ENCODE measurements at places on chromosomes 2 and 18.

DNA sequence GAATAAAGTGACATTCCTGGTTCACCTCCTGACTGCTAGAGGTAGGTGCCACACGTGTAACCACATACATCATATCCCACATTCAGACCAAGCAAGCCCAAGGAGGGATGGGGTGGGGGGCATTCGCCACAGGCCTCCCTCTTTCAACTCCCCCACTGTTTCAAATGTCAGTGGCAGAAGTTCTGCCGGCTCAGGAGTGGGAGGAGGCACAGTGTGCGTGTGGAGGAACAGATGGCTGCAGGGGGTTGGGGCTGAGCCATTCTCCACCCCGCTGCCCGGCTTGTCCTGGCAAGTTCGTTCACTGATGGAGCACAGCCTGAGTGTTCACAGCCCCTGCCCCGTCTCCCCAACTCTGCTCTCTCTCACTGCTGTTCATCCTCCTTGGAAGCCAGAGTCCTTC is 75.4 kb upstream of the TANC1 start:
- DNase-seq = no peak

DNA sequence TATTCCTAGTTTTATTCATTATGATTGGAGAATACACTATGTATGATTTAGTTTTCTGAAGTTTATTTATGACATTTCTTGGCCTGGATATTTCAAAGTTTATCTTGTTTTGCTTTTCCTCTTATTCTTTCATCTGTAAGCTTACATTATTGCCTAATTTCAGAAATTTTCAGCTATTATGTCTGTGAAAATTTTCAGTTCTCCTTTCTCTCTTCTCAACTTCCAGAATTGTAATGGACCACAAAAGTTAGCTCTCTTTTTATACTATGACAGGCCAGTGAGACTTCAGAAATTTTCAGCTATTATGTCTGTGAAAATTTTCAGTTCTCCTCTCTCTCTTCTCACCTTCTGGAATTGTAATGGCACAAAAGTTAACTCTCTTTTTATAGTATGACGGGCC is 97.2 kb upstream of the SCN7A start:
- DNase-seq = no peak

DNA sequence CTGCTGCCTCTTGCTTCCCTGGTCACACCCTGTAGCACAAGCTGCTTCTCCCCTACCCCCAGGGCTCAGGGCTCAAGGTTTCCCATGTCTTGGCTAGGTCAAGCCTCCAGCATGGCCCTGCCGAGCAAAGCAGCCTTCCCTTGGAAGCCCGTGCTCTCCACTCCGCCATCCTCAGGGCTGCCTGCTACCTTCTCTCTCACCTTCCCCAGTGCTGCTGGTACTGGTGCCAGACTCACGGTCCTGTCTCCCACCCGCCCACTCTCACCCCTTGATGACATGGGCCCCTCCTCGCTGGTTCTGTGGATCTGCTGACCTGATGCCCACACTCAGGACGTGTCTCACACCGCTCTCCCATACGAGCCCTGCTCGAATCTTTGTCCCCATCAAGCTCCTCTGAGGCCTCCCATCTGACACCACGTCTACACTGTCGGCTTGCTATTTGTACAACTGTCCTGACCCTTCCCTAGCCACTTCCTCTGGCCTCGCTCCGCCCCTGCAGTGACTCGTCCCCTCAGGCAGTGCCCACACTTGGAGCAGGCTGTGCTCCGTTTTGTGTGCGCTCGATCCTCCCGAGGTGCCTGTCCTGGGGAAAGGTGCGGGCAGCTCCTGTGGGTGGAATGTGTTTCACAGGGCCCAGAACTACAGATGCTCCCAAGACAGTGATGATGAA is 49.9 kb downstream of the ZAP70 start:
- no peak for DNase-seq

DNA sequence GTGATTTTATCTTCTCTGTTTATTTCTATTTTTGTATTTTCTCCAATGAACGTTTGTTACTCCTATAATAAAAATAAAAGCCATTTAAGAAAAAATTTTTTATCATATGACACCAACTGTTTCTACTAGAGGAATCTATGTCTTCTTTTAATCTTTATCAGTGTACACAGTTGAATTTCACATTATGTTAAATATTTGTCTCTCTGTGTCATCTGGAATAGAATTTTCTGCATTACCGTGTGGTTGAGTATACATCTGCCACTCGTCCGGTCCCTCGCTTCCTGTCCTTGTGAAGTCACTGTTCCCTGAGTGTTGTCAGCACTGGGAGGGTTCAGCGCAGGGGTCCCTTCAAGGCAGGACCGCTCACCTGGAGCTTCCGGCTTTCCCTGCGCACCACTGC is 99.2 kb downstream of the LDLRAD4 start:
- DNase-seq = no peak

DNA sequence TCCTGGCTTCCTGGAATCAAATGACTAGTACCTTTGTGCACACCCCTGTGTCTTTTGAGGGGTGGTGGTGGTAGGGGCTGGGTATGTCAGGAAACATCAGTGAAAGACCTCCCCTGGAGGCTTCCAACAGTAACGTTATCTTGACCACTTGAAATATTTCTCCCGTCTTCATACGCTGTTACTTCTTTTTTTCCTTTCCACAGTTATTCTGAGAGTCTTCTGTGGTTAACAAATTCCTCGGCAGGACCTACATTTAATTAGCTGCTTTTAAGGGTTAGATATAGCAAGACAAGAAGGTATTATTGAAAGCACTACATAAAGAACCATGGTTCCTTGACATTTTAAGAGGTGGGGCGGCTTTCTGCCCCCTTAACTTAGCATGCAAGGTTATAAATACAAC is 34.6 kb downstream of the UGP2 start:
- no peak for DNase-seq

DNA sequence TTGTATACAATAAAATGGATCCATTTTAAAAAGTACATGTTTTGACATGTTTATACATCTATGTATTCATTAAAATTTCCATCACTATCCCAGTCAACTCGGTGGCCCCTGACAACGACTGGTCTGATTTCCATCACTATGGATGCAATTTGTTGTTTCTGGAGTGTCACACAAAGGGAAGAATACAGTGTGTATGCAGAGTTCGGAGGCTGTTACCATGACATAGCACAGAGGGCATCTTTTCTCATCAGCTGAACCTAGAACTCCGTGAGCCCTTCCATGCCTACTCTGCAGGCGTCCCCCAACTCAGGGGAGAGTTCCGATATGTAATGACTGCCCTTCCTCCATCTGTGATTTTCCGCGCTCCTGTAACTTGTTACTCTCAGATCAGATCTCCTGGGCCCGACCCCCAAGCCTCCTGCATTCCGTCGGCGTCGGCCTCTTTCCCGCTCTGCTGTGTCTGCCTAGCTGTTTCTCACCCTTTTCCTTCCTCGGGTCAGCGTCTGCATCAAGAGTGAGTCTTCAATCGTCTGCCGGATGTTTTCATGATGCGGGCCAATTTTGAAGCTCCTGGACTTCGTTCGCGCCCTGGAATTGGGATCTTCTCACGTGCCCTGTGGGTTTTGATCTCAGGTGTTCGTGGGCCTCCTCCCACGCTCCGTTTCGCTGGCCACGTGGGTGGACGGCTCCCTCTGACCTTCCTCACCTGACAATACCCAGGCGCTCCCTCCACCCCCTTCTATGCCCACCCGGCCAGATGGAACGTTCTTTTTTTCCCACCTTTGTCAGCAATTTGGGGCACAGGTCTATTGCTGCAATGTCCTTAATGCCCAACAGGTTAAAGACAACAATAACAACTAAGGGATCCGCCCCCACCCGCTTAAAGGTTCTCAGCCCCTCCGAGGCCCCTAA is 161.0 kb downstream of the TWIST2 start:
- no peak for DNase-seq

DNA sequence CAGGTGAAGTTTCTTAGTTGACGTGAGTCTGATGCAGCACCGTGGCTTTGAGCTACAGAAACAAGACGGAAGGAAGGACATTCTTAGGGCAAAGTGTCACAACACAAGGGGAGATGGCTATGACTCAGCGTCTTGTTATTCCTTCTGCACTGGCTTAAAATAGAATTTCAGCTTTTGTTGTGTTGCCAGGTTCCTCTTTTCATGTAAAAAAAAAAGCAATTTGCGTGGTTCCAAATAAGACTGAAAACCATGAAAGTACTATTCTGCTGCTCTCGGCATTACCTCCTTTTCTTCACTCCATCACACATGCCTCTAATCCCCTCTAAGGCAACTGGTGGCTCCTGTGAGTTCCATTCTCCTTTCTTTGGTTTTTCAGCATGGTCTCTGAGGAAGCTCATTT is 150.1 kb downstream of the ANTXR1 start:
- peak; percentile 2 for DNase-seq

GRCh38 chr2:223700221-223700620 is 98.1 kb upstream of the SCG2 start:
- no peak for DNase-seq

GRCh38 chr2:34534761-34535160 is 935.7 kb upstream of the FAM98A start:
- DNase-seq = no peak

DNA sequence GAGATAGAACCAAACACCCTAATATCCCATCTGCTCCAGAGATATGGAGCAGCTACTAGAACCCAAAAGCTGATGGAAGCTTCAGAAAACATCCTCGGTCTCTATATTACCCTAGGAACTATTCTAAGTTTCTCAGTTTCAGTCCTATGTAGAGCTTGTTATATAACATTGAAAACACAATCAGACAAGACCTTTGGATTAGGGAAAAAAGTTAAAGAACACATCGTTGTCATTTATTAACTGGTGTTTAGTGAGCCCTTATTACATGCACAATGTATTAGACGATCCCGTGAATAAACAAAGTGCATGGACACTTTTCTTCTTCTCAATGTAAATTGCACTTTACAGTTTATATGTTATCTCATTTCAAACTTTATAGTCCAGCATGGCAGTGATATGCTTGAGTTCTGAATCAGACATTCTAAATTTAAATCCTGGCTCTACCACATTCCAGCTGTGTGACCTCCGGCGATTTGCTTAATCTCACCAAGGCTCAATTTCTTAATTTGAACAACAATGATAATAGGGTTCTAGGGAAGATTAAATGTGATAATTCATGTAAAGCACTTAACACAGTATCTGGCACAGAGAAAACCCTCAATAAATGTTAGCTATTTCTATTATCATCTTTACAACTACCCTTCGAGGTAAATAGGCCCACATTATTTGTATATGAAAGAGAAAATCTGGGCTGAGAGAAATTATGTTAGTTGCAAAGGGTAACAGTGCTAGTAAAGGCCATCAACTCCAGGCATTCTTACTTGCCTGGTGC is 83.6 kb upstream of the PIK3C3 start:
- no peak for DNase-seq

- no peak for DNase-seq
Observed at GRCh38 chr2:144011098-144011497, 508.8 kb downstream of the ZEB2 start.

DNA sequence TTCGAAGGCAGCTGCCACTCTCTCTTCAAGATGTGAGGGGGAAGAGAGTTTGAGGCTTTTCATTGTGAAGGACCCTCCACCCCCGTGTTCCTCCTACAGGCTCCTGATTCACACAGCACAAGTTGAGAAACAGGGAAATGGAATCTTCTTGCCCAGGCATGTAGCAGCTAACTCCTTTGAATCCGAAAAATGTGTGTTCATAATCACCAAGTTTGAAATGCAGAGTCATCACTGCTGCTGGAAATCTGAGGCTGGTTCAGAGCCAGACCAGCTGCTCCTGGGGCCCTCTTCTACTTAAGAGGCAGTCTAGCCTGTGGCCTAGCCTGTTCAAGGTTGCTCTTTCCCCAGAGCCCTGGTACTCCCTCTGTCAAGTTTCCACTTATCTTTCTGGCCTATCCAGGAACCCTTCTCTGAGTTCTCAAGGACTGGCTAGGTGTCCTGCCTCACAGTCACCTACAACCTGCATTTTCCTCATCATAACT is 166.4 kb downstream of the TMEM247 start:
- no peak for DNase-seq

DNA sequence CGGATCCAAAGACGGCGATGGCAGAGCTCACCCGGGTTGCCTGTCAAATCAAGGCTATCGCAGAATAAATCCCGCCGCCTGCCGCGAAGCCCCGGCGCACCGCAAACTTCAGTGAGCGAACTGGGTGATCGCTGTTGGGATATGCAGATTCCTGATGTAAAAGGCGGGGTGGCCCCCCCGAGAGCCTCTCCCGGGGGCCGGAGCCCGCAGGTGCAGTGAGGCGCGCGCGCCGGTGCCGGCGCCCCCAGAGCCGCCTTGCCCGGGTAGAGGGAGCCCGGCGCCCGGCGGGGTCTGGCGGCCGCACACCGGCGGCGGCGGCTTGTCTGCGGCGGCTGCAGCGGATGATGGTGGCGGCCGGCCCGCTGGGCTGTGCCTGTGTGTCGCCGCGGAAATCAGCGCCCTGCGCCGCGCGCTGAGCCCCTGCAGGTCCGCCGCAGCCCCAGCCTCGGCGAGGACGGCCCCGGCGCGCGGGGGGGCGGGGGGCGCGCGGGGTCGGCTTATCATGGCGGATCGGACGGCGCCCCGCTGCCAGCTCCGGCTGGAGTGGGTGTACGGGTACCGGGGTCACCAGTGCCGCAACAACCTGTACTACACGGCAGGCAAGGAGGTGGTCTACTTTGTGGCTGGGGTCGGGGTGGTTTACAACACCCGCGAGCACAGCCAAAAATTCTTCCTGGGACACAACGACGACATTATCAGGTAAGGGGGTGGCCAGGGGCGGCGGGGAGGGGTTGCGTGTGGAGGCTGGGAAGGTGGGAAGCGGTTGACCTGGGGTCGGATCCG is 1.3 kb downstream of the EML6 start:
- DNase-seq = peak; percentile 10

GRCh38 chr18:26550998-26551694 is 2.8 kb upstream of the KCTD1 start:
- no peak for DNase-seq

DNA sequence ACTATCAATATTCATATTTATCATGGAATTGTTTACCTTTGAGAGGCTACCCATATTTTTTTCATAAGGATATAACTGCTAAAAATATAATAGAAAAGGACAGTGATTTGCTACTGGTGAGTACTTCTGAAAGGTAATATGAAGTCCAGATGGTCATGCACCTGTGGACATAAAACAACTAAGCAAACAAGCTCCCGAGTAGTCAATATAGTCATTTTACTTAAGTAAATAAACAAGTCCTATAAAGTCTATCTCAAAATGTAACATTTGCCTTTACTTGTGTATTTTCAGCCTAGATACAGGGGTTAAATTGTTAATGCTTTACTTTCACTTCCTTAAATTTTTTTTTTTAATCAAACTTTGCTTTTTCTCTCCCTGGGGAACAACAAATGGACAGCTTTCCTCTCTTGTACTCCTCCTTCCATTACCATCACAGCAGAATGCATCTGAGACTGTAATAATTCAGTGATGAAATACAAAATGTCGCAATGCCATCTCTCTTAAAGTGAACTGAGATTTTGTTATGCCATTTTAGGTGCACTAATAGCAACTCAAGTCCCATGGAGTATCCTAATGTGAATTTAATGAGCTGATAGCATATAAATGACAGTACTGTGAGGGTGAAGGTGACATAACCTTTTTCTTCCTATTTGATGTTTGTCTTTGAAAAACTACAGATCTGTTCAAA is 1325.4 kb upstream of the ZEB2 start:
- no peak for DNase-seq

- no peak for DNase-seq
Observed at GRCh38 chr2:232893834-232894233, 23.8 kb downstream of the SNORC start.
